ENCODE measurements at places on chromosomes 2 and 18.

GRCh38 chr18:68660354-68661183, 54.3 kb downstream of the TMX3 start:
- DNase-seq = no peak

GRCh38 chr2:127410871-127411652, 7.2 kb upstream of the PROC start:
- no peak for DNase-seq

- DNase-seq = no peak
Measured at GRCh38 chr18:45852631-45853030, 27.2 kb downstream of the SIGLEC15 start.

- no peak for DNase-seq
Measured at GRCh38 chr18:39359636-39360035, 1794.0 kb upstream of the CELF4 start.

DNA sequence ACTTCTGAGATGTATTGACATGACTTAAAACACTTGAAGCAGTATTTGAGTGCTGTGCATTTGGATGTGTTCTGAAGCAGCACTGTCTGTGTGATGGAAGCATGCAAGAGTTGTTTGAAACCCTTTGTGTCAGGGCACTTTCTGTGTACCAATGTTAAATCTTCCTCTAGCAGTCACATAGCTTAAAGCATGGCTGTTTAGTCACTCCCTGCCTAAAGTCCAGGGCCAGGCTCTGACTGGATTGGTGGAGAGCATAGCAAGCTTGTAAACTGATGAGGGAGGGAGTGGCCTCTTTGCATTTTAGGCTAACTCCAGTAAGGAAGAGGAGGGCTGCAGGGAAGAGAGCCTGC, 73.5 kb downstream of the MYO1B start:
- DNase-seq = no peak

DNA sequence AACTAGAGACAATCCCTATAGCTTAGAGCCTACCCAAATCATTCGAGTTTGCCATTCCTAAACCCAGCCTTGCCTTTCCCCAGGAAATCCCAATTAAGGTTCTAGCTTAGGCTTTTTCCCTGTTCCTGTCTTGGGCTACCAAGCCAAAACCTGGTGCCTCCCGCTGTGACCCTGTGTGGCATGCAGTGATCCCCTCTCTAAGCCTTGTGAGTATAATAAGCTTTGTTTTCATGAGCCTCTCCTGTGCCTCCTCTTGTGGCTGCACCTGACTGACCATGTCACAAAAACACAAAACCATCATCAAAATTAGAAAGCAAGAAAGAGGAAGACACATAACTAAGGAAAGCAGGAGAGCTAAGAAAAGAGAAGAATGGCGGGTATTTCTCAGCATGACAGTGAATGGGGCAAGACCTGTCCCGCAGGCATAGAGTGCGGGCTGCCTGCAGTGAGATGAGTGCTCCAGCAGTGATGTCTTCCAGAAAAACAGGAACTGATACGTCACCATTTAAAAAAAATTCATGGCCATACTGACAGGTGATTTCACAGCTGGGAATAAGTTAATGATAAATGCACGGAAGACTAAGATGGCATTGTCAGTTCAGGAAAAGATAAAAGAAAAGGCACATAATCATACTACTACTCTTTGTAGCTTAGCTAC, 9.2 kb upstream of the PAIP2B start:
- no peak for DNase-seq

All from stimulated activated CD8-positive, alpha-beta memory T cell treated with anti-CD3 and anti-CD28 coated beads, Interleukin-4, amount 100 ng/mL, for 1 hour (primary cell).